ENCODE measurements at places on chromosomes 5 and 9.

DNA sequence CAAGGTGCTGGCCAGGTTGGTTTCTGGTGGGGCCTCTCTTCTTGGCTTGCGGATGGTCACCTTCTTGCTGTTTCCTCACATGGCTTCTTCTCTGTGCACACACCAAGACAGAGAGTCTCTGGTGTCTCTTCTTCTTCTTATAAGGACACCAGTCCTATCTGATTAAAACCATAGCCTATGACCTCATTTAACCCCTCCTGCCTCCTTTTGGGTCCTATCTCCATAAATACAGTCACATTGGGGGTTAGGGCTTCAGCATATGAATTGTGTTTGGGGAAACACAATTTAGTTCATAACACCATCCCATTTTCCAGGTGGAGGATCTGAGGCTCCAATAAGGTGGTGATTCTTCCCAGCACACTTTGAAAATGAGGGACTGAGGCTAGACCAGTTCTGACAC lies 80.4 kb downstream of the SPRY4 start:
- no peak for DNase-seq

GRCh38 chr5:148791696-148792095 lies 34.7 kb upstream of the ADRB2 start:
- no peak for DNase-seq

DNA sequence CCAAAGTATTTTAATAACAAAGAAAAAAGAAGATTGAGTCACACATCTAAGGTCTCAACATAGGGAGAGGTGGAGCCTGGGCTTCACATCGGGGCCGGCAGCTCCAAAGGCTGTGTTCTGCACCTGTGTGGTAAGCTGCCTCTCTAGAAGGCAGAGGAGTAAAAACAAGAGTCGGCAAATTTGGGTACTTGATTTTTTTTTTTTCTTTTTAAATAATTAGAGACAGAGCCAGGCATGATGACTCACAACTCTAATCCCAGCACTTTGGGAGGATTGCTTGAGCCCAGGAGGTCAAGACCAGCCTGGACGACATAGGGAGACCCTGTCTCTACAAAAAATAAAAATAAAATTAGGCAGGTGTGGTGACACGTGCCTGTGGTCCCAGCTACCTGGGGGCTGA lies 4.7 kb downstream of the URM1 start:
- no peak for DNase-seq

- DNase-seq = no peak
These were observed 138.9 kb downstream of the RGS3 start for GRCh38 chr9:113602126-113603047.

DNA sequence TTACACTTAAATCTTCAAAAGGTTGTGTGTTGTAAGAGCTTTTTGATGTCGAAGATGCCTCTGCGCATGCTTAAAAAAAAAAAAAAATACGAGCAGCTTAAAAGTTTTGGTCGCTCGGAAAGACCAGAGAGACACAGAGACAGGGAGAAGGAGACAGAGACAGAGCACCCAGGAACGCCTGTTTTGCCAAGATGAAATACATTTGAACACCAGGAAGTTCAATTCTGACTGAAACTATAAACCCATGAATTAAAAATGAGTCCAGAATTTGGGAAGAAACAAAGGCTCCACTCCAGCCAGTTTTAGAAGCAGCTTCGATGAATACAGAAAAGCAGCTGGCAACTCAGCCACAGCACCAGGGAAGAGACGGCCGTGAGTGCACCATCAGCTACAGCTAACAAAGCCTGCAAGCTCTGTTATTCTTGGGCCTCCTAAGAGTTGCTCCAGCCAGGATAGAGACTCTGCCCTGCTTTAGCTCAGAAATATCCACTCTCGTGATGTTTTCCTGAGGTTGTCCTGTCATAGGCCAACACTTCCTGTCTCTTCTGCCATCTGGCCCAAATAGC lies 2.5 kb upstream of the ZNF474 start:
- DNase-seq = no peak

DNA sequence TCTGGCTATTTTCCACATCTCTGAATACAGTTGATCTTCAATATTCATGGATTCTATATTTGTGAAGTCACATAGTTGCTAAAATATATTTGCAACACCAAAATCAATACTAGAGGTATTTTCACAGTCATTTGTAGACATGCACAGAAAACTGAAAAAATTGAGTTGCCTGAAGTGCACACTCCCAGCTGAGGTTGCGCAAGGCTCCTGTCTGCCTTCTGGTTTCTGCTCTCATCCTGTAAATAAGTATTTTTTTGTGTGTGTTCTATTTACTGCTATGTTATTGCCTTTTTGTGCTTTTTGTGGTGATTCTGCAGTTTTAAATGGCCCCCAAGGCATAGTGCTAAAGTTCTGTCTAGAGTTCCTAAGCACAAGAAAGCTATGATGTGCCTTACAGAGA lies 371.1 kb upstream of the GRAMD2B start:
- no peak for DNase-seq

GRCh38 chr9:114309096-114309495 lies 13.8 kb upstream of the ORM1 start:
- DNase-seq = no peak

- DNase-seq = no peak
These were observed 34.0 kb downstream of the CDC42SE2 start for GRCh38 chr5:131297886-131298285.

- DNase-seq = no peak
These were observed 4.7 kb downstream of the GADD45G start for GRCh38 chr9:89609426-89610006.

DNA sequence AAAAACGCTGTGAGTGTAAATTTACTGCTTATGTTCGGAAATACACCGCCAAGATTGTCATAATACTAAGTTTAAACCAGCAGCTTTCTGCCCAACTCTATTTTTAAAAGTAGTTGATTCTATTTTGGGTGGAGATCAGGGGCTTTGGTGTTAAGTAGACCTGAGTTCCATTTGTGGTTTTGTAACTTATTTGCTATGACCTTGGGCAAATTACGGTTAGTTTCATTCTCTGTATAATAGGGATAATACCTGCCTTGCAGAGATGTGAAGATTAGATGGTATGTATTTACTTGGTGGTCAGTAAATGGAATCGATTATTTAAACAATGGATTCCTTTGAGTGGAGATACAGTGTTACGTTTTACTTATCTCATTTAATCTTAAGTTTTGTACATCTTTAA lies 1.6 kb downstream of the RAD23B start:
- no peak for DNase-seq

- DNase-seq = no peak
These were observed 415.8 kb upstream of the PIK3R1 start for GRCh38 chr5:67799732-67800234.
